ENCODE measurements at places on chromosomes 4 and X.

GRCh38 chr4:169593050-169593560 lies 19.3 kb downstream of the NEK1 start:
- DNase-seq: no peak

GRCh38 chrX:28851871-28852270 lies 264.6 kb downstream of the IL1RAPL1 start:
- DNase-seq: no peak

- DNase-seq: no peak
Measured at GRCh38 chr4:98638661-98639060, 19.8 kb downstream of the TSPAN5 start.

GRCh38 chr4:40099010-40099409 lies 42.4 kb downstream of the N4BP2 start:
- DNase-seq: no peak
